ENCODE measurements at places on chromosomes 3 and 15.
A peak's percentile ranks its signal among the peaks of the same experiment; 100 is the strongest.

GRCh38 chr15:35376707-35377106 lies 169.3 kb downstream of the DPH6 start:
- no peak for DNase-seq

- no peak for DNase-seq
Observed at GRCh38 chr3:190617185-190617584, 103.3 kb downstream of the IL1RAP start.

DNA sequence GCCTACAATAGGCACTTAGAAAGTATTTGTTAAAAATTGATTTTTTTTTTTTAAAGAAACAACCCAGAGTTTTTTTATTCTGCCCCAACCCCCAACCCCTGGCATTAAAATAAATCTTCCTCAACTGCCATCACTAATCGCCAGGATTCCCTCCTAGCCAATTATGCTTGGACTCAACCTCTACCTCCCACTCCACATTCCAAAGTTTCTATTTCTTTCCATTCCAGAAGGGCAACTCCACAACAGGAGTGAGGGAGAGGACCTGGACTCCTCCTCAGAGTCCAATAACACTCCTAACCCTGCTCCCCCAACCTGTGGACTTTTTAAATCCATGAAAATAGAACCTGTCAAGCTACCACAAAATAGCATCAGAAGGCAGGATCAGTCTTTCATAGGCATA lies 99.4 kb downstream of the ADAMTS9 start:
- DNase-seq = no peak

- DNase-seq = peak; percentile 95
Observed at GRCh38 chr15:49046220-49047102, at the start of gene SECISBP2L. SECISBP2L (minus strand) TSS chr15:49046446; CDS start chr15:49046299, 147 bp downstream.

DNA sequence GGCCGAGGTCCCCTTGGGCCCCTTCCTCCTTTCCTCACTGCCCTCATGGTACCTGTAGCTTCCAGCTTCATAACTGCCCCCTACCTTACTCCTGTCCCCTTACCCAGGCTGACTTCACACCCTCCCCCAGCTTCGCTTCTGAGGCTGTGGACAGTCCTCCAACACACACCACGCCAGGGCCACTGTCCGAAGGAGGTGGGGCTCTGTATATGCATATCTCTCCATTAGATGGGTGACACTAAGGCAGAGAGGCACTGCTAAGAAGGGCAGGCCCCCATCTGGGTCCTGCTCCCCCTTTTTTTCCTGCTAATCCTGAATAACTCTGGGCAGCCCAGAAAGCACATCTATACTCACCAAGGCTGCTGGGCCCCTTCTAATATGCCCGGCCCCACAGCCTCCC lies 1.0 kb upstream of the COL7A1 start:
- DNase-seq = no peak

- no peak for DNase-seq
Observed at GRCh38 chr3:121545049-121545573, 677 bp downstream of the POLQ start.

Measured in WTC11 (cell line).